ENCODE measurements at places on chromosomes 16 and 17.

- no peak for DNase-seq
Measured at GRCh38 chr17:73318836-73319235, 7.0 kb upstream of the CDC42EP4 start.

DNA sequence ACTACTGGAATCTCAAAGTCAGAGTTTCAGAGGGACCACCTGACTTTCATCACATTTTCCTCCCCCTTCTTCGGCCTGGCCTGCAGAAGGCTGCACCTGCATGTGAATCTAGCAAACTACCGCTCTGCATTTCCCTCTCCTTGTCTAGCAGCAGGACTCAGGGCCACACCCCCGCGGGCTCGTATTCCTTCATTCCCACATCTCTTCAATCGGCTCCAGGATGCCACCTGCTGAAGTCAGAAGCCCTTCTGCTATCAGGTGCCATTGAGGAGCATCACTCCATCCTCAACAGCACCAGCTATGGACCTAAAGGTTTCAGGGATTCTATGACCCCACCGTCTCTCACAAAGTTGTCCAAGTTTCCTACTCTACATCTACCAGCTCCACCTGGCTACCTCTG lies 169.5 kb downstream of the VPS53 start:
- no peak for DNase-seq

- DNase-seq, result no peak
Measured at GRCh38 chr17:75181110-75181509, 1.6 kb downstream of the SUMO2 start.

GRCh38 chr16:73289232-73289631 lies 241.3 kb upstream of the ZFHX3 start:
- no peak for DNase-seq

GRCh38 chr17:17682737-17683680 lies 1.8 kb downstream of the RAI1 start:
- DNase-seq, result peak; percentile 76

- no peak for DNase-seq
Measured at GRCh38 chr17:79982986-79983385, 52.7 kb downstream of the TBC1D16 start.

DNA sequence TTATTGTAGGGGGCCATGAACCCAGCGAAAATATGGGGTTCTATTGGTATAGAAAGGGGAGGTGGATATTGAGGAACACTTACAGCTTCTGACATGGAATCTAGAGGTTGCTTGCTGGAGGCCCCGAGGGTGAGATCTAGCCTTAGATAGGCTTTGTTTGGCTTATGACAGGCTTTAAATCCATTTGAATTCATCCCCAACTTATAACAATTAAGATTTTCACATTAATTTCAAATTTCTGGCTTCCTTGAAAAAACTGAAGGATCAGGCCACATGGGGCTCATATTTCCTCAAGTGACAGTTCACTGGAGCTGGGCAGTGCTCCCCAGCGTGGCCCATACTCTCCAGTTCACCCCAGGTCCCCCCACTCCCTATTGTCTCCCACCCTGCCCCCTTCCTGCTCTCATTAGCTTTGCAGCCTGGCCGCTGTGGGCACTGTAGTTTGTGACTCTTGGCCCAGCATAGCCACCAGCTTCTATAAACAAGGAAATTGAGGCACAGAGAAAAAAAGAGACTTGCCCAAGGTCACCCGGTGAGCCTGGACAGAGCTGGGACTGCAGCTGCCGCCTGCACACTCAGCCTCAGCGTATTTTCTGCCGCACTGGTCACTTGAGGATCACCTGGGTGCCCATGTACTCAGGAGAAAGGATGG lies 19.8 kb upstream of the ADGRG1 start:
- DNase-seq, result no peak

DNA sequence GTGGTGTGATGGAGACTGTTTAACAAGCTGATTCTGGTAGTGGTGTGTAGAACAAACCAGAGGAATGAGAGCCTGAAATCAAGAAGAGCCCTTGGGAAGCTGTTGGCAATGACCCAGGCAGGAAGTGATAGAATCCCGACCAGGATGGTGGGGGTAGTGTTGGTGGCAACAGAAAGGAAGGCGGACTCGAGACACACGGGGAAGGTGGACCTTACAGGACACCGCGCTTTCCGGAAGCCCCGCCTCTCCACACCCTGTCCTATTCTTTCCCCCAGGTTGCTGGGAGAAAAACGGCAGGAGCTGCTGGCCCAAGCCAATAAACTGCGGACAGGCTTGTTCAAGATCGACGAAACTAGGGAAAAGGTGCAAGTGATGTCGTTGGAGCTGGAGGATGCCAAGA lies 30.0 kb upstream of the KDM6B start:
- DNase-seq, result peak; percentile 40

DNA sequence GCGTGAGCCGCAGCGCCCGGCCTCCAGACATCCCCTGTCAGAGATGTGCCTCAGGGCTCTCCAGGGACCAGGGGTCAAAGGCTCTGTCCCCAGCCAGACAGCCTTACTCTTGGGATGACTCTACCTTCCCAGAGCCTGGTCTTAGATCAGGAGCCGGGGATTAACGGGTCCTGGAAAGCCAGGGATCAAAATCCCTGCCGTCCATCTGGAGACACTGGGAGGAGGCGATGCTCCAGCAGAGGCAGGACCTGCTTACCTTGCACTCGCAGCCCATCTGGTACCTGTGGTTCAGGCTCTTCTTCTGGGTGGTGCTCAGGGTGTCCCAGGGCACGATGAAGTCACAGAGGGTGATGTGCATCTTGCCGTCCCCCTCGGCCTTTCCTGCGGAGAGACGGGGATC lies 16.7 kb upstream of the USP36 start:
- DNase-seq, result no peak

- DNase-seq, result no peak
Measured at GRCh38 chr16:51133688-51134087, 17.4 kb downstream of the SALL1 start.

GRCh38 chr16:73432850-73433730 lies 385.2 kb upstream of the ZFHX3 start:
- no peak for DNase-seq

- DNase-seq, result peak; percentile 85
Measured at GRCh38 chr17:78330570-78331224, 29.2 kb downstream of the SOCS3 start.

DNA sequence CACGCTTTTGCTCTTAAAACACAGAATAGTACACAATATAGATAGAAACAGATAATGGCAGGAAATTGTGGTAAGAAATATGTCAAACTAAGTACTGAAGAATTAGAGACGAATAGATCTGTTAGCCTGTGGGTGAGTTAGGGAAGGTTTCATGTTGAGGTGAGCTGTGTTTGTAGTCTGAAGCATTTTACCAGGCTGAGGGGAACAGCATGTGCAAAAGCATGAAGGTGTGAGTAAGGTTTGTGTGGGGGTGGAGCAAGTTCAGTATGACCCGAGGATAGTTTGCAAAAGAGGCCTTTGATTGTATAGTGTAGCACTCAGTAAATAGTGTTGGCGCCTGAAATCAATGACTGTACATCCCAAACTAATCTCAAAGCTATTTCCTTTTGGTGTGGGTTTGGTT lies 13.8 kb downstream of the IGSF6 start:
- DNase-seq, result peak; percentile 13

DNA sequence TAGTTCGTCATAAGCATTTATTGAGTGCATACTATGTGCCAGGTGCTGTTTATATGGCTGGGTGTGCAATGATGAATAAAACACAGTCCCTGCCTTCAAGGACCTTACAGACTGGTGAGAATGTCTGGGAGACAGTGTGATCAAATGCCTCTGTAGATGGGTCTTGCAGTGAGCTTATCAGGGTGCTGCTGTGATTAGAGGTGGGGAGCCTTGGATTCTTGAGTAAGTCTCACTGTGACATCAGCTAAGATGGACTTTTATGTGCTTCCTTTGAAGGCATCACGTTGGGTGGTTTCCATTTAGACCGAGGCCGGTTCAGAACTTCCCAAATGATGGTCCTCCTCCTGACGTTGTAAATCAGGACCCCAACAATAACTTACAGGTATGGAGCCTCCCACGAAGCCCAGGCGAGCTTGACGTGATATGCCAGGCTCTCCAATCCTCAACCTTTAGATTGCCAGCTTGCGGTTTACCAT lies 10.0 kb downstream of the HERPUD1 start:
- no peak for DNase-seq

- peak; percentile 19 for DNase-seq
Measured at GRCh38 chr17:80195671-80196529, 24.2 kb downstream of the SGSH start.

DNA sequence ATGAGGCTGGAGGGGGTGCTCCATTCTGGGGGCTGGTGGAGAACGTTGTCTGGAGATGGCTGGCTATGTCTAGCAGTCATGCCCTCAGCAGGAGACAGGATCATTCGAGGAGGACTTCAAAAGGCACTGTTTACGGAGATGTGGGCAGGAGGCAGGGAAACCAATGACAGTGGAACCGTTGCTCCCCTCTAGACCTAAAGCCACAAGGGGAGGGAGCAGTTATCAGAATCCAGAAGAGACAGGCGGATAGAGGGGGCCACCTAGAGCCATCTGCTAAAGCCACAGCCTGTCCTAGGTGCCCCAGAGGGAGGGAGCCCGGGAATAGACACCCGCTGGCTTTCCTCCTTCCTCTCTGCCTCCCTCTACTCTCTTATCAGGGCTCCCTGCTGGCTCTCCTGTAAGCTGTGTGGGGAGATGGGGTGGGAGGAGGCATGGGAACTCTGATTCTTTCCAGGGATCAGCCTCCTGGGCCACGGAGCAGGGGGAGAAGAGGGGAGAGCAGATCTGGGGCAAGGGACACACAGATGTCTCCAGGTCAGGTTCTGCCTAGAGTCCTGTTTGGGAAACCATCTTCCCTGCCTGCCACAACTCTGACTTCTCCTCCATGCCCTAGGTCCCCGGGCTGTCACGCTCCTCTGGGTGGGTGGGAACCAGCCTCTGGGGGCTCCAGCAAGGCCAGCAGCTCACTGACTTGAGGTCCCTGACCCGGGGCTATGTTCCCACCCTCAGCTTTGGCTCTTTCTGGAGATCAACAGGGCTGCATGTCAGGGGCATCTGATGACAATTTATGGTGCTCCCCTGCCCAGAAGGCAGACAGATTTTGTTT lies 42.3 kb downstream of the IRX3 start:
- no peak for DNase-seq

DNA sequence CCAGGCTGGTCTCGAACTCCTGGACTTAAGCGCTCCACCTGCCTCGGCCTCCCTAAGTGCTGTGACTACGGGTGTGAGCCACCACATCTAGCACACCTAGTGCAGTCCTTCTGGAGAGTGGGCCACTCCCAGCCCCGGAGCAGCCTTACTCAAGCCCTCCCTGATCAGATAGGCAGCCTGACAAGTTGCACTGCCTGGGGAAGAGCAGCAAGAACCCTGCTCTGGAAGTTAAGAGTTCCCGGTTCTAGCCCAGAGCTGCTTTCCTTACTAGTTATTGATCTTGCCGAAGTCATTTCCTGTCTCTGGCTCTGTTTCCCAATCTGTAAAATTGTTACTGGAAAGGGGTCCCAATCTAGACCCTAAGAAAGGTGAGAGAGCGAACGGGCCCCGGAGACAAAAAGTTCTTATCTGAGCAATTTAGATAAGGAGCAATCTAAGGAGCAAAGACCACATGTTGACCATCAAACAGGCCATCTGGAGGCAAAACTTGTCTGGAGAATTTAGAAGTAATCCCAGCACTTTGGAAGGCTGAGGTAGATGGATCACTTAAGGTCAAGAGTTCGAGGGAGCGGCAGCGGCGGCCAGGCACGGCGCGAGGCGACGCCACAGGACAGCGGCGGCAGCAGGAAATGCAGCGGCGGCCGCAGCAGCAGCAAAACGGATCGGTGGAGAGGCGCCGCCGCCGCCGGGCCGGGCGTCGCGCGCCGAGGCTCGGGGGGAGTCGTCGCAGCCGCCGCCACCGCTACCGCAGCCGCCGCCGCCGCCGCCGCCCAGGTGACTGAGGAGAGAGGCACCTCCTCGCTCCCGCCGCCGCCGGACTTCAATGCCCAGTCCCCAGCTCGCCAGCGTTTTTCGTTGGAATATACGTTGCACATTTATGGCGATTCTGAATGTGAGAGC lies 4.3 kb upstream of the NAGLU start:
- DNase-seq, result peak; percentile 61

DNA sequence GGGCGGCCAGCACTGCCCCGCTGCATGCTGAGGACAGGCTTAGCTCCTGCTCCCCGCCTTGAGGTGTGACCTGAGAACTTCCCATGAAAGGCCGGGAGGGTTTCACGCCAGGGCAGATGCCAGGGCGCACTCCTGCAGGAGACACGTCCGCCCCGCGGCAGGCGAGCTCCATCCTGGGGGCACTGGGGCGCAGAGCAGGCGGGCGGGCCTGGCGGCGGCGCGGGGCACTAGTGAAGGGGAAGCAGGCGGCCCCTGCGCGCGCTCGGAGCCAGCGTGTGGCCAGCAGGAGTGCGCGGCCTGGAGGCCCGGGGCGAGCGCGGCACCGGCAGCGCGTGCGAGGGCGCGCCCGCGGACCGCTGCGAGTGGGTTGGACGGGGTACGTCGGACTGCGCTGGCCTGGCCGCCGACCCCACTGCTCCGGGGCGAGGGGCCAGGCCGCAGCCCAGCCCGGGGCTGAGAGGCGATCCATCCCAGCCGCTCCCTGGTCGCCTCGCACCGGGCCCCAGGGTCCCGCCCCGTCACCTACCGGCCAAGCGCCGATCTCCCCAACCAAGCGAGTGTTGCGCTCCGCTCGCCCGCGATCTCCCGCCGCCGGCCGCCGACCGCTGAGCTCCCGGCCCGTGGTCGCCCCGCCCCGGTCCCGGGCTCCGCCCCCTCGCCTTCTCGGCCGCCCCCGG lies at the start of gene MAP3K14:
Gene MAP3K14 (minus strand): TSS at position 587 of the 677 bp plus-strand sequence. CDS start 26,275 bp downstream, outside the sequence.
- peak; percentile 76 for DNase-seq

DNA sequence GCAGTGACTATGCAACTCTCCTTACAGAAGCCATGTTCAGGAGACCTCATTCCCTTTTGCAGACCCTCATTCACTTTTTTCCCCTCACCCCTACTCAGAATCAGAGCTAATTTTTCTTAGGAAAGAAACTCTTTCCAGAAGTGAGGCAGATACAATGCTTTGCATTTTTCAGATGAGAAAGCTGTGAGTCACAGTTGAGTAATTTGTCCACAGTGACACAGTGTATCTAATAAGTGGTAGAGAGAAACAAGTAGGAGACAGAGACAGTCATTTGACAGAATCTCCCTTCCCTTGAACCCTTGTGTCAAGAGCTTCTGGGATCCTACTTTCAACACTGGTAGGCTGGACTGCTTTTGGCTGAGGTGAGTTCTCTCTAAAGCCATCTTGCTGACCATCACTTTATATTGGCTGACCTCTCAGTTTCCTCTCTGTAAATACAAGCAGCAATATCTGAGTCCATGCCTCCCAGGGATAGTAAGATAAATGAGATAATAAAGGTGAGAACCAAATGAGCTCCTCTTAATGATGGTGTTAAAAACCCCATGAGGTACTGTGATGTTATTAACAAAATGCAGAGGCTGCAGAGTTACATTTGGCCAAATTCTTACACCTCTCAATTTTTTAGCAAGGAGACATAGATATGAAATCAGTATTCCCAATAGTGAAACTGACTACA lies 130.8 kb downstream of the CA10 start:
- DNase-seq, result no peak

DNA sequence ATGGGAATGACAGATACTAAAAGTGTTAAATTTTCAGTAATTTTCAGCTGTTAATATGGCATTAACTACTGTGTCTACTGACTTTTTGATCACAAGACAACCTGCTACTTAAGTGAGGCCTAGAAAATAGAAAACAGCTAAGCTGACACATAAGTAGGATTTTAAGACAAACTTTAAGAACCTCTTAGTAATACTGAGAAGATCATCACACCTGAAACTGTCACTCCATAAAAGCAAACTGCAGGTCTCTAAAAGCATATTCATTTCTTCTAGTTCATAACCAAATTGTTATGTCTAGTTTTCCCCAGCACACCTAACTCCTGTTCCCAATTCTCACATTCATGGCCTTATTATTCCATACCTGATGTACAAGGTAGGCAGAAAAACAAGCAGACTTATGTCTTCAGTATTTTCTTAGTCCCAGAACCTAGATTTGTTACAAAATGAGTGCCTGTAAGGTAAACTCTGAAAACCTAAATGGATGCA lies 8.0 kb downstream of the SRSF1 start:
- no peak for DNase-seq

Data from Daoy (cell line).